ENCODE measurements at places on chromosomes 5 and 9.

- DNase-seq, result no peak
Observed at GRCh38 chr5:108523360-108523759, 141.5 kb upstream of the FBXL17 start.

DNA sequence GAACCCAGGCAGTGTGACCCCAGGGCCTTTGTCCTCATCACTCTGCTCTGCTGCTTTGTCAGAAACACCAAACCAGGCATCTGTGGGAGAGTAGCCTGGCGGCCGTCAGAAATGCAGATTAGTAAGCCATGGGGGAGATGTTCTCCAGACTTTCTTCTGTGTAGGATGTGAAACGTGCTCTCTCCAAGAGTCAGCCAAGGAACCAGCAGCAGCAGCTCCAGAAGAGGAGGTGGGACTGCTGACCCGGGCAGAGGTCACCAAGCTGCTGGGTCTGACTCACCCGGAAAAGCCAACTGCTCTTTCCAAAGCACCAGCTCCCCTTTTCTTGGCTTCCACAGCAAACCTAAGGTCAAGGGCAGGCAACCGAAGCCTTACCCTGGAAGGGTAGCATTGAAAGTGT lies 14.4 kb upstream of the ABLIM3 start:
- DNase-seq, result no peak

GRCh38 chr5:68251804-68252522 lies 36.4 kb downstream of the PIK3R1 start:
- no peak for DNase-seq

DNA sequence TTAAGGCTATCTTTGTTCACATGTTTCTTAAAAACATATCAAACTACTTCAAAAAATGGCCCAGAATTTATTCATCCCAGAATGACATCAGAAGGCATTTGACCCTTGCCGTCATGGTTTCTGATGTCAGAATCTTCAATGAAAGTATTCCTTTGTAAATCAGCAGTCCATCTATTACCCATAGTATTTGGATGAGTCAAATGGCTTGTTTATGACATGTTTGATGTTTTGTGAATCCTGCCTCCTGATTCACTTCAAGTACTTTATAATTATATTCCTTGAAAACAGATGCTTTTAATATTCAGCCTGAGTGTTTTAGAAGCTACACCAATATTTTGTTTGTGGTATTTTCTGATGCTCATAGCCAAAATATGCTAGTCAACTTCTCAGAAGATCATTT lies 200.8 kb upstream of the MEF2C start:
- no peak for DNase-seq

DNA sequence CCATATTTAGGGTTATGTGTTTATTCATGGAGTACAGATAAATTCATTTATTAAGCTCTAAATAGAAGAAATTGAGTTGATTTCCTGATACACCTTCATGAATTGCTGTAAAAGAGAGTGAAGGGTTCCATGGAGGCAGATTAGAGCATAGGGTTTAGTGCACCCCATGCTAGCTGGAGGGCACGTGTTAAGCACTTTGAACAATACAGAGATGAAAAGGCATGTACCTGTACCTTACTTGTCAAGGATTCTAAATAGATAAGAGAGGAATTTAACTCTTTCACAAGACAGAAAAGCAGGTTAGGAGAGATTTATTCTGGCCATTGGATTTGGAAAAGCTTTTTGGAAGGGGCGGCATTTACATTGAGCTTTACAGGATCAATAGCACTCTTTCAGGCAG lies 23.3 kb downstream of the TNFAIP8 start:
- DNase-seq, result no peak

Measured in stimulated activated CD4-positive, alpha-beta T cell treated with anti-CD3 and anti-CD28 coated beads, TNF-alpha, amount 100 ng/mL, for 24 hours (primary cell).